ENCODE measurements at places on chromosomes 7 and 10.

DNA sequence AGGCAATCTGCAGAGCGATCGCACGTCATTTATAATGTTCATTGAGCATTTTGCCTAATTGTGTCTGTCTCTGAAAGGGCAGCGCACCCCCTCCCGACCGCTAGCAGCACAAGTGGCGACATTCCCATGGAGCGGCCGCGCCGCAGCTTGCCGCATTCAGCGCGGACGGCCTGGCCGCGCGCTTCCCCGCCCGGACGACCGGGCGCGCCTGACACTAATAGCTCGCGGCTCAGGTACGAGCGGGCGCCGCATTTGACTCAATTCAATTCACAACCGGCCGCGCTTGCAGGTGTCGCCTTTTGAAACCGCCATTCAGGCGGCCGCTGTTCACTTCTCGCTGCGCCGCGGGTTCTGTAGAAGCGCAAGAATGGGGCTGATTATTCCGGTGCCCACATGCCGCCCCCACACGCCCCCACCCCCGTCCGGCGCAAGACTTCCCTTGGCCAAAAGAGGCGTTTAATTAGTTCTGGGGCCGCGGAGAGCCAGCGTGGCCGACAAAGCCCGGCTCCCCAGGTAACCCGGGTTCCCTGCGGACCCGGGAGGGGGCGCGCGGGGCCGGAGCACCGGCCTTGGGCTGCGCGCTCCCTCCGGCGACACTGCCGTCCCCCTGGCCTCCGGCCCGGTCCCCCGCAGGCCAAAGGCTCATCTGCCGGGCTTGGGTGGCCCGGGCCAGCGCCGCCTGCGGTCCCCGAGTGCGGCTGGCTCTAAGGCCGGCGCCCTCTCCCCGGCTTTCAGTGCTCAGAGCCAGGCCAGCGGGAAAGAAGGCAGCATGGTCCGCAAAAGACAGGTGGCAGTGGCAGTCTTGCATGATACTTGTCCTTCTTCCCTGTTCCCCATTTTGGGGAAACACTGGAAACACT is 18.7 kb upstream of the PTF1A start:
- DNase-seq: no peak

GRCh38 chr7:95631527-95631926 is 35.2 kb upstream of the PDK4 start:
- no peak for DNase-seq

DNA sequence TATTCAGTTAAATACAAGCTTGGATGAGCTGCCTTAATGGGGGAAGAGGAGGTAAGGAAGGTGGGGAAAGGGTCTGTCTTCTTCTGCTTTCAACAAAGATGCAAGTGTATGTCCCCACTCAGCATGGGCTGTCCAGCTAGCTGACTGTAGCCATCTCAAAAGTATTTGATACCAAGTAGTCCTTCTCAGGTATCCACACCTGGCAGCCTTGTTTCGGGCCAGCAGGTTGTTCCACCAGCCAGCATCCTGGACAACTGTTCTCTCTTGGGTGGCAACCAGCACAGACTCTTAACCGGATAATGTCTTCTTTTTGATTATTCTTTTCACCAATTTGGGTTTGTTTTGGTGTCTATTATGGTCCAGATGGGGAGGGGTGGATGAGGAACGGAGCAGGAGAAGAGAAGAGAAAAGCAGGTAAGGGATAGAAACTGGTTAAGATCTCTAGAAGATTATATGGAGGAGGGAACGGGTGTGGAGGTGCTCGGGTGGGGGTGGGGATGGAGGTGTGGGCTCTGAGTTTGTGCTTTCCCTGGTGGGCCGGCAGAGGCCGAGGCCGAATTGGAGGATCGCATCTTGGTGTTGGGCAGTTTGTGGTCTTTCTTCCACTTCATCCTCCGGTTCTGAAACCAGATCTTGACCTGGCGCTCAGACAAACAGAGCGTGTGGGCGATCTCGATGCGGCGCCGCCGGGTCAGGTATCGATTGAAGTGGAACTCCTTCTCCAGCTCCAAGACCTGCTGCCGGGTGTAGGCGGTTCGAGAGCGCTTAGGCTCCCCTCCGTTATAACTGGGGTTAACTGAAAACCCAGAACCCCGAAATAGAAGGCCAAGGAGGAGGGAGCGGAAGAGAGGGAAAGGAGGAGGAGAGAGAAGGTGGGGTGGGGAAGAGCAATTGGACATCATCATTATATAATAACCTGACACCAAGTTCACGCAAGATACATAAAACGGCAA is 1.5 kb downstream of the HOXA4 start:
- no peak for DNase-seq

DNA sequence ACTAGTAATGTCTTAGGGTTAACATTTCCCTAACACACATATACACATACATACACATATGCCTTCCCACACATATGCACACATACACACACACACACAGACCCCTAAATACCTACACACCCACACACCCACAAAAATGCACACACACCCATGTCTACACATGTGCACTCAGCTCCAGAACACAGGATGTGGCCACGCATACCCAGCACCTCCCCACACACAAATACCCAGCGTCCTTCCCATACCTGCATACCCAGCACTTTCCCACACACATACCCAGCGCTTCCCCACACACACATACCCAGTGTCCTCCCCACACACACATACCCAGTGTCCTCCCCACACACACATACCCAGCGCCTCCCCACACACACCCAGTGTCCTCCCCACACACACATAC is 534.9 kb downstream of the DNAJB6 start:
- DNase-seq: no peak

DNA sequence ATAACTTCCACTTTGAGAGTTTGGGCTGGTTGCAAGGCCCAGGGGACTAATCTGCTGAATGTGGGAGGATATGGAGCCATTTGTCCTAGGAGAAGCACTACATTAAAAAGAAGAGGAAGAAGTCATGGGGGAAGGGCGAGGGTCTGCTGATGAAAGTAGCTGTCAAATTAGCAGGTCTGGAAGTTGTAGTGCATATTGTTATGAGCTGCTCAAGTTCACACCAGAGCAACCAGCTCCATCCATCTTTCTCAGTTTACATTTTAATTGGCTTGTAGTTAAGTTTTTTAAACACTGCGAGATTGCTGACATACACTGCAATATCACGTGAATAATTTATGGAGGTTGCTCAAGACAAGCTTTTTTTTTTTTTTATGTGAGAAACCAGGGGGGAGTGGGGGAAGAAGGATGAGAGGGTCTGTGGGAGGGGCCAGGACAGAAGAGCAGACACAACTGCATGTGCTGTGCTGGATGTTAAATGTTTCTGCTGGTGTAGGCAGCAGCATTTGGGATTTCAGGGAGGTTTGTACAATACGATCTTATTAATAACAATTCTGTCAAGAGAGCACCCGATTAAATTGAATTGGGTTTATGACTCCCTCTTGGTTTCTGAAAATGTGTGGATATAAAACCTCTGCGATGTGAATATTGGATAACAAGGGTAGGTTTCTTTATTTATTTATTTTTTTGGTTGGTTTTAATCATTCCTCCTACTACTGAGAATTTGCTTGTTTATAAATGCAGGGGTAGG is 759.0 kb upstream of the GALNT17 start:
- DNase-seq: no peak

GRCh38 chr10:129156406-129156805 is 310.6 kb upstream of the MGMT start:
- no peak for DNase-seq

GRCh38 chr10:120205368-120206018 is 251.5 kb upstream of the PLPP4 start:
- no peak for DNase-seq

DNA sequence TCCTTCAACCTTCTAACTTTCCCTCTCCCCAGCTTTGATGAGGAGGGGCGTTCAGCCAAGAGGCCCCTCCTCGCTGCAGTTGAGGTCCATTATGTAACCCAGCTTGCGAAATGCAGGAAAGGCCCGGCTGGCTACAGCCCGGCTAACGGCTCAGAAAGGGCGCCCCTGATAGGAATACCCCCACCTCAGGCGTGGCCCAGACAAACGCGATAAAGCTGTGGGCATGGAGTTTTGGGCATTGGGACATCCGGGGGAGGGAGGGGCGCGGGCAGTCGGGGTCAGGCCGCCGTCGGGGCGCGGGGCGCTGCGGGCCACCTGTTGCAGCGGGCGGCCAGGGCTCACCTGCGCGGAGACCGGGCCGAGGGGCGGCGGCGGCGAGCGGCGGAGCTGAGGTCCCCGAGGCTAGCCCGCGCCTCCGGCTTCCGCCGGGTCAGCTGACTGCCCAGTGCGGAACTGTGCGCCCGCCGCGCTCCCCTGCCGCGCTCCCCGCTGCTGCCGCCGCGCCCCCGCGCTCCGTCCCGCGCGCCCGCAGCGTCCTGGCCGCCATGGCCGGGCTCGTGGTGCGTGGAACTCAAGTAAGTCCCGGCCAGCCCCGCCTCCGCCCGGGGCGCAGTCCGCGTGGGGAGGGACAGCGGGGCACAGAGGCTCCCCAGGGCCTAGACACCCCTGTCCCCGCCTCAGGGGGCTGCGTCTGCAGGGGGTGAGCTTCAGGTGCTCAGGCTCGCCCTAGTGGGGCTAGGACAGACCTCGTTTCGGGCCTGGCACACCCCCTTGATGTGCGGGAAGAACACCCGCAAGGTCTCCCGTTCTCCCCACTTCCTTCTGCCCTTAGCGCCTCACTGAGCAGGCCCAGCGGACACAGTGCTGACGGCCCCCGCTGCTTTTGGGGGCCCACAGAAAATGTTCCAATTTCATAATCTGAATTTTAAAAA is at the start of gene LRMDA:
Gene LRMDA, plus strand, starts transcription at position 445 of the 932 bp plus-strand sequence.
- DNase-seq: peak; percentile 52

DNA sequence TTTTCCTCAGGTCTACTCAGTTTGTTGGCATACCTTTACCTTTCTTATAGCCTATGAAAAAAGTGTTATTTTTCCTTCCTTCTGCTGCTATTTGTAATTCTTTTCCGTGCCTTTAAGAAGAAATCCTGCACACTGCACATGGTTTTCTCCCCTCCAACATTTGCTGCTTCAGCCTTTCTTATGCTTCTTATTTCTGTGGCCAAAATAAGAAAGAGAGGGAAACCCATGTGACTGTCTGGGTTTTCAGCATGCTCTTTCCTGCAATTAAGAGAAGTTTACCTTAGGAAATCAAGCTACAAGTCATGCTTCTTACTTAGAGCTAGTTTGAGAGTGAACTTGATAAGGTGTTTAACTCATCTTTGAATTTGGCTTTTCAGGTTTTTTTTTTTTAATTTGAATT is 11.0 kb downstream of the TBC1D12 start:
- peak; percentile 41 for DNase-seq

DNA sequence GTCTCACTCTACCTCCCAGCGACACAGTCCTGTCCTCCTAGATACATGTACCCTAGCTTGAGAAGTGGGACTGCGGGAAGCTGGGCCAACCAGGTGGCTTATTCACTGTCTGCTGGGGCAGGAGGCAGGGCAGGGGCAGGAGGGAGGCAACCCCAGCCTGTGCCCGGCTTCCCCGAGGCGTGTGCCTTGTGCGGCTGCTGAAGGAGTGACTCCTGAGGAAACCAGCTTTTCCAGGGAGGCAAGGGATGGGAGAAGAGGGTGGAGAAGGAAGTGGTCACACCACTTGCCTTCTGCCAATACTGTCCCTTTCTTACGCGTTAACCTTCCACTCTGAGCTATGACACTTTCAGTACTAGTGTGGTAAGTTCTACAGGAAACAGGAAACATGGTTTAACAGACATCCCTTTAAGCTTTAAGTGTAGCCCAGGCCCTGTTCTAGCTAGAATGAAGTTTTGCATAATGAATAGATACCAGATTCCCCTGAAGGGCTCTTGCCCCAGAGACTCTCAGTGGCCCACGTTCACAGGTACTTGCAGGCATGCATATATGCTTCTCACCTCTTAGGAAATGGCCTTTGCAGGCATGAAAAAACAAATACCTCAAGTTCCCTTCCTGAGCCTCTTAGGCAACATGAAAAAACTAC is 40.6 kb downstream of the SYPL1 start:
- peak; percentile 56 for DNase-seq

GRCh38 chr10:24884316-24884715 is 68.1 kb downstream of the PRTFDC1 start:
- no peak for DNase-seq

GRCh38 chr7:103714376-103714927 is 268.4 kb upstream of the SLC26A5 start:
- DNase-seq: no peak

DNA sequence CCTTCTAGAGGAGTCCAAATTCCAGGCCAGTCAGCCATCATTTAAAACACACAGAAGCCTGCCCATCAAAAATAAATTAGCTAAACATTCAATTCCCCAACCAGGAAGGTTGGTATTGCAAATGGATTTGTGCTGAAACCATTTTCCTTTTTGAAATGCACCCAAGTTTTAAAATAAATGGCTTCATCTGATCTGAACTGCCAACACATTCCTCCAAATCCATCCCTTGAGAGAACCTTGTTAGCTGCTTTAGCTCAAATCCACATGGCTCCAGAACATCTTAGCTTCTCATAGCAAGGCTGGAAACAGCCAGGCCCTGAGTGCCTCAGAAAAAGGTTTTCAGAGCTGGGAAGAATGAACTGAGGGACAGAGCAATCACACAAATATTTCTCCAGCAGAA is 306.3 kb downstream of the FZD1 start:
- DNase-seq: no peak

DNA sequence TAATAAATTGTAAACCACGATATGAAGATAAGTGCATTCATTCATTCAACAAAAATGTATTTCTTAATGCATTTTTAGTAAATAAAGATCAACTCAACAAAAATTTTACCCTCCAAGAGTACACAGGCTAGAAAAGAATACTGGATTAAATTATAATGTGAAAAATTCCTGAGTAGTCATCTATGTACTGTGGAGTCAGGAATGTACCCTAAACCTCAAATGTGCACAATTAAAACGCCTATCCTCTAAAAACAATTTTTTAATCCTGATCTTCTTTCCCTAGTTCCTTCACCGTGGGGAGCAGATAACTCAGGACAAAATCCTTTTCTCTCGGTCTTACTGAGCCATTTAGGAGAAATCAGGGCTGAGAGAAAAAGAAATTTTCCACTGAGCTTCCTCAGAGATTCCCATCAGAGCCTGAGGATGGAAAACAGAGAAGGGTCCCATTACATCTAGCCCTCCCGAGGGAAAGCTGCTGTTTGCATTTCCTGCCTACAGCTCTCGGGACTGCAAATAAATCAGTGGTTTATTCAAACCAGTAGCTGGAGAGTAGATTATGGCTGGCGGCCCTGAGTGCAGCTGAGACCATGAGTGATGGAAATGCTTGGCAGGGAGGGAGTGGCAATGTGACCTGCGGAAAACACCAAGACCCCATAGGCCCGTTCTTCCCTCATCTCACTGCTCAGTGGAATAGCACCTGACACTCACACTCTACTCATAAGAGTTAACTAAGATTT is 7.4 kb downstream of the TAS2R40 start:
- DNase-seq: no peak

DNA sequence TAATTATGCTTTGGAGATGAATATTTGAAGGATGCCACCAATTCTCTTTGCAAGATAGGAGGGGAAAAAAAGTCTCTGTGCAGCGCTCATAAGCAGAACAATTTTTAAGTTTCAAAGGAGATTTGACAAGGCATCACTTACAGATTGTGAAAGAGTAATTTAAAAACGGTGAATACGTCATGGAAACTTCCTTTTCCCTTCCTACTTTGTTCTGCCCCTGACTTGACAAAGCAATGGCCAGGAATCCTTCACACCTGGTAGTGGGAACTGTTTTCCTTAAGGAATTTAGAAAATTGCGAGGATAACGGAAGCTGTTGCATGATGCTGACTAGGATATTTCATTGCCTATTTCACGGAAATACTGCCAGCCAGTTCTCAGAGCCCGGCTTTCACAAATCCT is 16.7 kb downstream of the FAM107B start:
- no peak for DNase-seq

- DNase-seq: peak; percentile 71
Measured at GRCh38 chr7:123209786-123210185, 10.0 kb upstream of the SLC13A1 start.

GRCh38 chr7:85185424-85186082 is 1.3 kb downstream of the SEMA3D start:
- no peak for DNase-seq

GRCh38 chr7:157568770-157569584 is 232.2 kb downstream of the DNAJB6 start:
- no peak for DNase-seq
